Stimulated activated CD8-positive, alpha-beta memory T cell treated with anti-CD3 and anti-CD28 coated beads, Interleukin-15, amount 100 ng/mL, for 1 hour (primary cell): ENCODE measurements at places on chromosomes 16 and 17.

DNA sequence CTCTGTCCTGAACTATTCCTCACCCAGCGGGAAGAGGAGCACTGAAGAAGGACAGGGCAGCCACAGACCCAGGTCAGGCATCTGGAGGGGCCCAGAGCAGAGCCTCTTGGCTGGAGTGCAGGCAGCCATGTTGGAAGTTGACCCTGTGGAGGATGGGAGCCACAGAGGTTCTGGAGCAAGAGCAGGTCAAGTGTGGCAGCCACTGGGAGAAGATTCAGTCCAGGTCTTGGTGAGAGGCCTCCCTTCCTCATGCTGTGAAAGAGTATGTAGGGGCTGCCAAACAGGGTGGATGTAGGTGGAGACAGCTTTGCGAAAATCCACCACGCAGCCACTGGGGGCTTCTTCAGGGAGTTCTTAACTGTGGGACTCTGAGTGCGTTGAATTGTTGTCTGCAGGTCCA, 590 bp upstream of the CD79B start:
- no peak for DNase-seq

- no peak for DNase-seq
Observed at GRCh38 chr16:57606147-57606846, 22.1 kb upstream of the ADGRG1 start.

DNA sequence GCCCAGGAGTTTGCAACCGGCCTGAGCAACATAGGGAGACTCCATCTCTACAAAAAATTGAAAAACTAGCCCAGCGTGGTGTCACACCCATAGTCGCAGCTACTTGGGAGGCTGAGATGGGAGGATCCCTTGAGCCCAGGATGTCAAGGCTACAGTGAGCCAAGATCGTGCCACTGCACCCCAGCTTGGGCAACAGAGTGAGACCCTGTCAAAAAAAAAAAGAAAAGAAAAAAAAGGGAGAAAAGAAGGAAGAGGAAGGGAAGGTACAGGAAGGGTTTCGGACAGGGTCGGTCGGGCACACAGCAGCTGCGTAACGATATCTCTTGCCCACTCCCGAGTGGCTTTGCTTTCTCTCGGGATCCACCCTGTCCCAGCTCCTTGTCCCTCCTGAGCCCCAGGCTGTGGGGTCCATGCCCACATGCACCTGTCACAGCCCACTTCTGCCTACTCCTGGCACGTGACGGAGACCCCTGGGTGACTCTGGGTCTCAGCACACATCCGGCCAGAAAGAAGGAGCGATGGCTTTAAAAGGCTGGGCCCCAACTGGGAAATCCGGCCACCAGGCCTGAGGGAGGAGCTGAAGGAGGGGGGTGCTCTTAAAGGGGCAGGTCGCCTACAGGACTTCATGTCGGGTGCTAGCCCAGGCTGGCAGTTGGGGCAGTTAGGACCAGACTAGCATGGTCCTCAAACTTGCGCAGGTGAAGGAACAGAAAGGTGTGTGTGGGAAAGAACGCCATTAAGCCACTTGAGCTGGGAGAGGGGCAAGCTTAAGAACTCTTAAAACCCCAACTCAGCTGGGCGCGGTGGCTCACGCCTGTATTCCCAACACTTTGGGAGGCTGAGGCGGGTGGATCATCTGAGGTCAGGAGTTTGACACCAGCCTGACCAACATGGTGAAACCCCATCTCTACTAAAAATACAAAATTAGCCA, at the start of gene GHDC:
TSS of gene GHDC (minus strand) at position 526 of the 931 bp plus-strand sequence. CDS start 913 bp downstream, outside the sequence.
- DNase-seq = peak; percentile 60

DNA sequence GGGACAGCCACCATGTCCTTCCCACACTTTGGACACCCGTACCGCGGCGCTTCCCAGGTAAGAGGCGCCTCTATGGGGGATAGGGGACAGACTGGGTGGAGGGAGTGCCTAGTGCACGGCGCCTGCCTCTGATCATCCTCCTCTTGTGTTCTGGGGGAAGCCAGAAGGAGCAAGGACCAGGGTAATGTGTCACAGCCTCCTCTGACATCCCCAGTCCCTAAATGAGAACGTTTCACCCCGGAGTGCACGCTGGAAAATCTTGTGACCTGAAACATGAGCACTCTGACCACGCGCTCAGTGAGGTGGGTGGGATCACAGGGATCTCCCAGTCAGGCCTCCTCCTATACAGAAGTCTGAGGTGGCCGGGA, 1.1 kb downstream of the IRX6 start:
- DNase-seq = no peak

GRCh38 chr16:80931801-80932707, 74.6 kb downstream of the CMC2 start:
- DNase-seq = no peak

- no peak for DNase-seq
Observed at GRCh38 chr17:81018044-81018802, 16.7 kb upstream of the BAIAP2 start.

GRCh38 chr17:58614859-58615459, 76.9 kb downstream of the TEX14 start:
- DNase-seq = no peak

DNA sequence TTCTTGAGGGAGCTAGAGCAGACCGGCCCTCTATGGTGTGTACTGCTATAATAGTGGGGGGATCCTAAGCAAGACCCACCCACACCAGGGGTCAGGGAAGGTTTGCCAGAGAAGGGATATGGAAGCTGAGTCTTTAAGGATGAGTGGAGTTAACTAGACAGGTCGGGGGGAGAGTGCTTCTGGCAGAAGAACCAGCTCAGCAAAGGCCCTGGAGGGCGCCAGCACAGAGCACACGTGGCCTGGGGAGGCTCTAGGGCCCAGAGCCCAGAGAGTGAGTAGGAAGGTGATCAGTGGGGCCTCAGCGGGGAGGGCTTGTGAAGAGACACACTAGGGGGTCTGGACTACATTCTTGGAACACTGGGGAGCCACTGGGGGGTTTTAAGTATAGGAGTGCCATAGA, 21.1 kb downstream of the NGFR start:
- DNase-seq = no peak

DNA sequence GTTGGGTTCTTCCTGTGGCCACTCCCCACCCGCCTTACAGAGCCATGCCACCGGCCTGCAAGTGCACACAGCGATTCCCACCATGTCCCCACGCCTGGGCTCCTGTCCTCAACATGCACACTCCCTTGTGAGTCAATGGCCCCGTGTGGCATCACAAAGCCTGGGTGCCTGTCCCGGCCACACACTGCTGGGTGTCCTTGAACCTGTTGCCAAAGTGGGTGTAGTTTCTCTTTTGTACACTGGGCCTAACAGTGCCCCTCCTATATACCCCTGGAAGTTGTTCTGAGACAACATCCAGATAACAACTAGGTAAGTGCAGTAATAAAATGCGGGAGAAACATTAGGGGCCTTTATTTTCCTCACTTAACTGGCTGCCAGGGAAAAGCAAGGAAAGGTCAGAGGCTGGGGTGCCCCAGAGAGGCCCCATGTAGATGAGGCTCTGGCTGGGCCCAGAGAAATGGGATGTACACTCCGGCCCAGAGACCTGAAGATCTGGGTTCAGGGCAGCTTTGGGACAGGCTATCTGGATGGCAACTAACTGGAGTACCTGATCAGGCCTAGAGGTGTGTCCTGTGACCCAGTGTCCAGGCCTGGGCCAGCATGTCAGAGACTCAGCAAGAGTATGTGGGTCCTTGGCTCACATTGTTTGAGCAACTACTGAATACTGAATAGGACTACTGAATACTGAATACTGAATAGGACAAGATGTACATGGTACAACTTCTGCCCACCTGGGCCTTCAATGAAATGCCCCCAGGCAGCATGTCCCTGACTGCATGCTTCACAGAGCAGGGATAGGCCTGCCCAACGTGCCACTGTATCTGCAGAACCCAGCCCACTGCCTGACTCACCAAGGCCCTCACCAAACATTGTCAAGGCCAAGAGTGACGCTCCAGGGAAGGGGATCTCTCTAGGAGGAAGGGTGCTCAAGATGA, 8.3 kb downstream of the ABCC3 start:
- DNase-seq = no peak

DNA sequence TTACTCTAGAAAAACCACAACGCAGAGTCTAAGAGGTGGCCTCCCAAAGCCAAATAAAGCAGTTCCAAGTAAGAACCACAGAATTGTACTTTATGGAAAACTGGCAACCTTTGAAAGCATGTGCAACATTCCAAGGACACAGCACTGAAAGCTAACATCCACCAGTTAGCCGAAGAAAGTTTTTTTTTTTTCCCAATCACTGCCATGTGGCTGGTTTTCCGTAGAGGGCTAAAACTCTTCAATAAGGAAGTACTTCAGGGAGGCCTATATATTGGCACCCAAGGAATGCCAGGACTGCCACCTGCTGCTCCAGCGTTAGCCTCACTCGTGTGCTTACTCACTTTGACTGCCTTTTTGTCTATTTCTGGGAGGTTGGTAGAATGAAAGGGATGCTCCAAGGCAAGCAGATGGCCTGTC, 25.2 kb downstream of the CEP95 start:
- DNase-seq = no peak

DNA sequence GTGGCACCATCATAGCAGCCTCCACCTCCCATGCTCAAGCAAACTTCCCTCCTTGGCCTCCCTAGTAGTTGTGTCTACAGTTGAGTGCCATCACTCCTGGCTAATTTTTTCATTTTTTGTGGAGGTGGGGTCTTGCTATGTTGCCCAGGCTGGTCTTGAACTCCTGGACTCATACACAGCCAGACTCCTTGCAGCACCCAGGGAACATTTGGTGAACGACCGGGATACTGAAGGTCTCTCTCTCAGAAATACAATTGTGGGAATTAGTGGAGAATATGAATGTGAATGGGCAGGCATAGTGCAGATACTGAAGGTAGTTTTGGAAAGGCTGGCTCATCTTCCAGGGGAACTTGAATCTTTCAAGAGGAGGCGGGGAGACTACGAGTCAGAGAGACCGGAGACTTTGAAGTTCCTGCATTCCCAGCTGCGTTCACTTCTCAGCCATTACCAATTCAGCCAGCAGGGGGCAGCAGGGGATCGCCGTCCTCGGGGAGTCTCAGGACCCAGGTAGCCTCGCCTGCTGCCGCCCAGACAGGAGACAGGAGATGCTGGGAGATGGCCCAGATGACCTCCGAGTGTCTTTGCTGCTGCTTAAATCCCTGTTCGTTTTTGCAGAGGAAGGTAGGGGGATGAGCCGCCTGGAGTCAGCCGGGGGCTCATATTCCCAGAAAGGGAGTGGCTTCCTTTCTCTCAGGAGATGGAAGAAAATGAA, 68.6 kb downstream of the HAPSTR1 start:
- no peak for DNase-seq

GRCh38 chr17:47292206-47292605, 31.5 kb upstream of the EFCAB13 start:
- DNase-seq = no peak

DNA sequence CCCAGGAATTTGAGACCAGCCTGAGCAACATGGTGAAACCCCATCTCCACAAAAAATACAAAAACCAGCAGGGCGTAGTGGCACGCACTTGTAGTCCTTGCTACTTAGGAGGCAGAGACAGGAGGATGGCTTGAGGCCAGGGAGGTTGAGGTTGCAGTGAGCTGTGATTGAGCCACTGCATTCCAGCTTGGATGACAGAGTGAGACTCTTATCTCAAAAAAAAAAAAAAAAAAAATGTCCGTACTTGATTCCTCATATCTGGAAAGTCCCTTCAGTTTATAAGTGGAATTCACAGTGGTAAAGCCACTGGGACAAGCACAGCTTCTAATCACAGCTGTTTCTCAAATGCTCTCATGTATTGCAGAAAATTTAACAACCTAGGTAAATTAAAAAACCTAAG, 78.6 kb upstream of the CREBBP start:
- DNase-seq = no peak

DNA sequence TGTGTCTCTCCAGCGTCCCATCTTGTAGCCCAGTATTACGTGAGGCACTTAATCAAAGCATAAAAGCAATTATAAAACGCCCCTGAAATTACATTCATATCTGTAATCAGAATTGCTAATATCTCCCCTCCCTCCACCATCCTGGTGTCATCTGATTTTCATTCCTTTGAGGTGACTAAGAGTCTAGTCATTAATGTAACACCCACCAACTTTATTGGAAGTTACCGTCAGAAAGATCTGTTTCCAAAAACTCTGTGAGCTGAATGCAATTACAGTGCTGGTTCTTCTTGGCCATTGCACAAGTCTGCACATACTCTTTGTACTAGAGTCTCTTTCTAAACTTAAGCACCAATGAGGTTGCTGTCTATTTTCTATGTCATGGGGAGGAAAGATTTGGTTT, 12.5 kb upstream of the MAF start:
- no peak for DNase-seq

DNA sequence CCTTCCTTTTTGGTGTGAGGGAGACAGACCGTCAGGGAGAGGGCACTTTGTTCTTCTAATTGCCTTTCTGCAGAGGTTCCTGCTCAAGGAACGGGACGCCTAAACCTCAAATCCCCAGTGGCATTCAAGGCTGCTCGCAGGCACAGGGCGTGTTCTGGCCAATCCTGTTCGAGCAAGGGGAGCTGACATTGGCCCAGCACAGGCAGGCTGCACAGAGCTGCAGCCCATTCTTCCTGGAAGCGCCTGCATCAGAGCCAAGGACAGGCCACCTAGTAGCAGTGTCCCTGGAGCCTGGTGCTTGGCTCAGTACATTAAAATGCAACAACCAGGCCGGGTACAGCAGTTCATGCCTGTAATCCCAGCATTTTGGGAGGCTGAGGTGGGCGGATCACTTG, 72.2 kb upstream of the CREBBP start:
- no peak for DNase-seq

GRCh38 chr17:11991461-11991860, 5.8 kb downstream of the ZNF18 start:
- DNase-seq = no peak
